ENCODE measurements at places on chromosomes 6 and 20. TPM values are rescaled to one million over a fixed set of nuclear protein-coding genes. Genes with fewer than 3 reads are reported as not detected.

Gene FNDC11
- 0.69 TPM for total RNA-seq

Gene BNIP5
- total RNA-seq: 7.8 TPM

Gene CSNK2B
- total RNA-seq: 140 TPM

Gene KCNS1
- not detected for total RNA-seq

Gene DAAM2
- total RNA-seq: 3.6 TPM

Gene TRAPPC3L
- not detected for total RNA-seq

Gene OPN5
- not detected for total RNA-seq

Gene BLTP3A
- total RNA-seq: 7.6 TPM

Gene TRIM15
- 47.3 TPM for total RNA-seq

Gene SNRNP48
- total RNA-seq: 13.8 TPM

Gene RIN2
- total RNA-seq: 82.0 TPM

DNA sequence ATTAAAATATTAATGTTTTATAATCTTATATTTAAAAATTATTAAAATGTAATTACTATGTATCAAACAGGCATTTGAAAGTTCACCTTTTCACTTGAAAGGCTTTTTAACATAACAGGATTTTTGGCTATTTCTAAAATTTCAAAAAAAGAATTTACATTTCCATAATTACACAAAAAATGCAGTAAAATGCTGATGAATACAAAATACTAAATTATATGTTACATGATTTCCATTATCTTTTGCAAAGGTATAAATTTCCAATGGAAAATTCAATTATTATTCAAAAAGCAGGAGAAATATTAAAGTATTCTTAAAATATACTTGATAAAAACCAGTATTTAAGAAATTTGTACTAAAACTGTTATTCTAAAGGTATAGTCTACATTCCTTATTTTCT, 66.1 kb downstream of the PHIP start:
- no peak for DNase-seq

GRCh38 chr6:6758915-6759654, 170.6 kb downstream of the LY86 start:
- peak; percentile 67 for DNase-seq

- DNase-seq: no peak
Observed at GRCh38 chr6:14707971-14708465, 537.9 kb upstream of the JARID2 start.

DNA sequence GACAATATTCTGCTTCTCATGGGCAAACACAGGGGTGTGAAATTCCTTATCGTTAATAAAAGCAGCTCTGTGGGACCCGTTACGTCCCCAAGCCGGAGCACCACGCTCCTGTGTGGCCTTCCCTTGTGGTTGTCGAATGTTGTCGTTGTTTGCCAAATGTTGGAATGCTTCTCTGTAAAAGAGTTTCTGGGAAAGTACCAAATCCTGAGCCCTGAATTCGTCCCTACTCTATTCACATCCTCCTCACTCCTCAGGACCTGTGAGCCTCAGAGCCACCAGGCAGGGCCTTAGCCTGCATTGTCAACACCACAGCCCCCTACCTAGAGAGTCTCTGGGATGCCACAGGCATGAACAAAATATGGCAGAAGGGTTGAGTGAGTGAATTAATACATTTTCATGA, 64.0 kb downstream of the THBS2 start:
- DNase-seq: no peak

GRCh38 chr6:5112066-5112799, 27.1 kb downstream of the PPP1R3G start:
- DNase-seq: no peak

DNA sequence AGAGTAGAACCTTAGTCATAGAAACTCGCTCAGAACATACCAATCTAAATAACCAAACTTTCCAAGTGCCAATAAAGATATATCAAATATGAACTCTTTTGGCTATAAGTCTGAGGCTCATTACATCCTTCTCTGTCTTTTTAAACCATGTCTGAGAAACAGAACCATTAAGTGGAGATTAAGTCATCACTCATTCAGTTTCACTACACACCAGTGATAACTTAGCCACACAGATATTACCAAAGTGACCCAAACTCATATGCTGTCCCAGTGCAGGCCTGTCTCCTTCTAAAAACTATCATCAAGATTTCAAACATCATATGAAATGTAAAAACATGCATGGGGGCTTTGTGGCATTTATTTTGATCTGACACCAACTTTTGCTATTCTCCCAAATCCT, 12.0 kb downstream of the GCLC start:
- no peak for DNase-seq

- DNase-seq: no peak
Observed at GRCh38 chr6:154257067-154257466, 99.5 kb downstream of the IPCEF1 start.

GRCh38 chr6:113971741-113972140, 793 bp upstream of the HDAC2 start:
- no peak for DNase-seq

- DNase-seq: no peak
Observed at GRCh38 chr20:29878777-29879442, 1378.6 kb upstream of the DEFB115 start.

DNA sequence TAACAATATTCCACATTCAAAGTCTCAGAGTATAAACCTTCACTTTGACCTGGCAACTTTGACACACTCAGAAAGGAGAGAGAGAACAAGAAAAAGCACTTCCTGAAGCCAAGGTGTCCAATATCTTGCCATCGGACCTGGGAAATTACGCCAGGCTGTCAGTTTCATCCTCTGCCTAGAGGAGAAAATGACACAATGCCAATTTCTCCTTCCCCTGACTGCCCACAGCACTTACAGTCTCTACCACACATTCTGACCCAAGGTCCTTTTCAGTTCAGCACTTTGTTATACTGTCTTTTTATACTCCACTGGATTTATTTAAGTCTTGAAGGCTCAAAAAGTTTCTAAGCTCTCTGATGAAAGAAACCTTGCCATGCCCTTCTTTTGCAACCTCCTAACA, 250.4 kb downstream of the GMPR start:
- DNase-seq: no peak

- DNase-seq: no peak
Observed at GRCh38 chr20:62816031-62816883, 593 bp upstream of the COL9A3 start.

GRCh38 chr6:130385064-130385695, 19.4 kb downstream of the TMEM200A start:
- no peak for DNase-seq

DNA sequence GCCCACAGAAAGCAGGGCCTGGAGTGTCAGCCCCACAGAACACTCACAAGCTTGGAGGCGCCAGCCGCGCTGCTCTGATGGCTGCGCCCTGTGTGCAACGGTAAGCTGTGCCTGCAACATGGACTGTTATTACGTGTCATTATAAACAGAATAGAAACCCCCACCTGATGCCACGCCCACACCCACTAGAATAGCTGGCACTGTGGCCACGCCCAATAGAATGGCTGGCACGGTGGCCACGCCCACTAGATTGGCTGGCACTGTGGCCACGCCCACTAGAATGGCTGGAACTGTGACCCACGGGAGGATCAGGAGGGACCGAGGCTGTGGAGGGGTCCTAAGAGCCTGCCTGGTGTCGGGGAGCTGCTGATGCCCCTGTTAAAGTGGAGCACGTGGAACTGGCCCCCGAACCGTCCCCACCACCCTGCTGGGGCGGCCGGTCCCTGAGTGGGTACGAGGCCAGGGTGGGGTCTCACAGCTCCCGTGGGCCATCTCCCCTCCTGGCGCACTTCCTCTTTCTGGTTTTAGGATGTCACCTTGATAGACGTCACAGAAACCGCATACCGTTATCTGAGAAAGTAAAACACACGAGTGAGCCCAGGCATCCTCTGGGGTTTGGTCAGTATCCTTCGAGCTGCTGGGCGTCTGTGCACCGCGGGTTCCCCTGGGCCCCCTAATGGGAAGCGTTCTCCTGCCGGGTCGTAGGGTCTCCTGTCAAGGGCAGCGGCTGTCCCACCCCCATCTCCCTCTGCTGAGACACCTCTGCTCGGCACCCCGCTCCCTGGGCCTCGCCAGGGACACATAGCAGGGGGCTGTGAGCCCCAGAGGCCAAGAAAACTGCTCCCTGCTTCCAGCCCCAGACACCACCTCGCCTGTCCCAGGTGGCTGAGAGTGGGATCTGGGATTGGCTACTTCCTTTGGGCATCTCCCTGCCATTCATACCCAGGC, 25.4 kb downstream of the SLC17A9 start:
- peak; percentile 58 for DNase-seq

DNA sequence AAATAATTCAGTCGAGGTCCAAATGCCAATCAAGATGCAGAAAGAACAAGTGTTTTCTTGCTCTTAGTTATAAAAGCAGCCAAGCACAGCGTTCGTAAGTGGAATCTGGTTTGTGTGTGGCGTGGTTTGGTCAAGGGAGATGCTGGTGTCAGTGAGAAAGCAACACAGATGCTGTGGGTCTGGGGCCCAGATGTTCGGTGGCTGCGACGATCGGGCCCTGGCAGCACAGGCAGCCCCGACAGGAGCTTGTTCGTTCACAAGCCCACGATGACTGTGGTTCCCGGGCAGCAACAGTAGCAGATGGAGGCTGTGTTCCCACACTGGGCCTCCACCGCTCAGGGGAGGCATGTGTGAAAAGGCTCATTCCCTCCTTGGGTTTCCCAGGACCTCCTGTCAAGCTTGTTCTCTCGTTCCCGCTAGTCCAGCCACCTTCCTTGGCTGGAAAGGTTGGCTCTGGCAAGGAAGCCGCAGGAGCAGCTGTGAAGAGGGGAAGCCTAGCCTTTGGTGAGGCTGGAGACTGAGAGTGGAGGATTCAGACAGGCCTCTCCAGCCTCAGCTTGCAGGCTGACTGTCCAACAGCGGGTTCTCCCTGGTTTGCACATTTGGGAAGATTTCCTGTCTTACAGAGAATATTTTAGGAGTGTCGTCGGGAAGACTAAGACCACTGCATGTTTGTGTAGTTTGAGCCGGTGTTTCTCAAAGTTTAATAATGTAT, 304.7 kb downstream of the QKI start:
- DNase-seq: no peak

GRCh38 chr6:90471263-90471662, 115.6 kb downstream of the MAP3K7 start:
- no peak for DNase-seq

GRCh38 chr6:36633915-36634314, 39.8 kb downstream of the SRSF3 start:
- DNase-seq: peak; percentile 89

DNA sequence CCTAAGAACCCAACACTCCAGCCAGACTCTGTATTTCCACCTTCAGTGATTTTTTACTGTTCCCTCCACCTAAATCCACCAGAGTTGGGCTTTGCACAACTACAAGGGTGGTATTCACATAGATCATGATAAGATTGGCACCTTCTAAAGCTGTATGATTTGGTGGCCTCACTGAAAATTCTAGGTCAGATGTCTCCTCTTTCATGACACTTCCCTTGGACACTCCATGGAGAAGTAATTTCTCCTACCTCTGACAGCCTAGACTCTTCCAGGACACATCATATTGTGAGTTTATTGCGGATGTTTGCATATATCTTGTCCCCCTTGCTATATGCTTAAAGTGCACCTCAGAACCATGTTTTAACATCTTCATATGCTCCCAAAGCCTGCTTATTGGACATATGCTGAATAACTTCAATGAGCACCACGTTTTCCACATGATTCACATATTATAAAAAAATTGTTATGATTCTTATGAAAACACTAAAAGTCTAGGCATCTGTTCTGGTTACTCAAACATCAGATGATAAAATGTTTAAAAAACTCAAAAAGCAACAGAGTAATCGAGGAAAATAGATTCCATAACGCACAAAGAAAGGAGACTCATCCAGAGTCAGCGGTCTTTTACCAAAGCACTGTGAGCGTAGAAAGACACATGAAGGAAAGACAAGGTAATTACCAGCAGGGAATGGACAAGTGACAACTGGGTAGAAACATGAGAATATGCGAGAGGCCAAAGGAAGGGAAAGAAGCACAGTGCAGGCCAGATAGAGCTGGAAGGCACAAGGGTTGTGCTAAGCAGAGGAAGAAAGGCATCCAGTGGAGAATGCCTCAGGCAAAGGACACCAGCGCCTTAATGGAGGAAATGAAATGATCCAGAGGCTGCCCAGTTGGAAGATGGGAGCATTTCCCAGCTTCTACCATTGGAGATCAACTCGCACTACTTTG, 46.5 kb downstream of the KIF16B start:
- DNase-seq: no peak

DNA sequence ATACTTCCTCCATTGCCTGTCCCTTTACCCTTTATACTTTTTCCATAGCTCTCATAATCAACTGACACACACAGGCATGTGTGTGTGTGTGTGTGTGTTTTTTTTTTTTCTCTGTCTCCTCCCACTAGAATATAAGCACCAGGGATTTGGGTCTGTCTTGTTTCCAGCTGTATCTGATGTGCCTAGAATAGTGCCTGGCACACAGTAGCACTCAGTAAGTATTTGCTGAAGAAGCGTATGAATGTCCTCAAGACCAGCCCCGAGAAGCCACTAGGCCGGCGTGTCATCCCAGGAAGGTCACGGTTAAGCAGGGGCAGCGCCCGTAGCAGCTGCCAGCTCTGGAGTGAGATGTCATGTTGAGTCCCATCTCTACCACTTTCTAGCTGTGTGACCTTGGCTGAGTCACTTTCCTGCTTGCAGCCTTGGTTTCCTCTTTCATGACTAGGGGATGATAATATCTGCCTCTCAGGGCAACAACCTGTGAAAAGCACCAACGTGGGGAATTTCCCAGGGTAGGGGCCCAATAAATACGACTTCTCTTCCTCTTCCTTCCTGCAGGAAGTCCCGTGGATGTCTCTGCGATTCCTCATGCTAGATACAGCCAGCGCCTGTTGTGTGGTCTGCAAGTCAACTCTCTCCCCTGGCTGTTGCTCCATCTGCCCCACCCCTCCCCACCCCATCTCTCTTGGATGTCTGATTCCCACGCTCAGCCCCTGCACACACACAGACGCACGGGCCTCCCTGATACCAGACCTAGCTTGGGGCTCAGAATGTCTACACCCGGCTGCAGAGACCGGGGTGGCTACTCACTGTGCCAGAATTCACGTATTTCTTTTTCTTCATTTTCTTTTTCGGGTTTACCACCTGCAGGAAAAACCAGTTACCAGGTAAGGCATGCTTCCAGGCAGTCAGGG, 58.1 kb downstream of the RAB44 start:
- peak; percentile 54 for DNase-seq

DNA sequence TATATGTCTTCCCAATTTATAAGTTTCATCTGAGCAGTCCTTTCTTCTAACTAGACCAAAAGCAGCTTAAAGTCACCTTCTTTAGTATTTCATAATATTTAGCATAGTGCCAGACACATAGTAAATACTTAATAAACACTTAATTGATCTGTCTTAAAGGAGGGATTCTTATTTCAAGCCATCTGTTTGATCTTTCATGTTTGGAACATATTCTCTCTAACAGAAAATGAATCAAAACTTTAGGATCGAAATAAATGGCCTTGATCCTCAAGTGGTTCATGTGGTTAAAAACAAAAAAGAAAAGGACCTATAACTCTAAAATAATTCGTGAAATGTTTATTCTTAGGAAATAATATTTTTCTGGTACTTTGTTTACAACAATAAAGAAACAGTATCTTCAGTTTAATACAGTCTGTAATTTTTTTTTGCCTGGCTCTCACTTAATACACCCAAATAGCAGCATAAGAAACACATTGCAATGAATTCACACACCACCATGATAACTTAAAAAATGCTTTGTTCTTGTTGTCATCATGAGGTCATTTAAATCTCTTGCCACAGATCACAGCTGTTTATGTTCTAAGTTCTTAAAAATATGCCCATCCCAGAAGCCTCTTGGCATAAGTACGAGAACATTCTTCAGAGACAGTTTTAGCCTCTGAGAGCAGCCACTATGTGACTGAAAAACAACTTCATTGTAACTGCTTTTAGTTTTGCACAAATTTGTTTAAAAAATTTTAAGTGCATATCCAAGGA, 48.1 kb downstream of the ESF1 start:
- no peak for DNase-seq

Measured in colonic mucosa (tissue), 4 donors.